Common myeloid progenitor, CD34-positive (primary cell): ENCODE measurements at places on chromosomes 3 and 15.
A peak's percentile ranks its signal among the peaks of the same experiment; 100 is the strongest.

DNA sequence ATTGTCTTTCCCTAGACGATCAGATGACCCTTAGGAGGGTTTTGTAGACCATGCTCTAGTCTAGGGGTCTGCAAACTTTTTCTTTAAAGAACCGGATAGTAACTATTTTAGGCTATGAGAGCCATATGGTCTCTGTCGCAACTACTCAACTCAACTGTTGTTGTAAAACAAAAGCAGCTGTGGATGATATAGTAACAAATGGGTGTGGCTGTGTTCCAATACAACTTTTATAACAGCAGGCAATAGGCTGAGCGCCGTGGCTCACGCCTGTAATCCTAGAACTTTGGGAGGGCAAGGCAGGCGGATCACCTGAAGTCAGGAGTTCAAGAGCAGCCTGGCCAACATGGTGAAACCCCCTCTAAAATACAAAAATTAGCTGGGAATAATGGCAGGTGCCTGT is 6.1 kb upstream of the CMTM6 start:
- no peak for DNase-seq

DNA sequence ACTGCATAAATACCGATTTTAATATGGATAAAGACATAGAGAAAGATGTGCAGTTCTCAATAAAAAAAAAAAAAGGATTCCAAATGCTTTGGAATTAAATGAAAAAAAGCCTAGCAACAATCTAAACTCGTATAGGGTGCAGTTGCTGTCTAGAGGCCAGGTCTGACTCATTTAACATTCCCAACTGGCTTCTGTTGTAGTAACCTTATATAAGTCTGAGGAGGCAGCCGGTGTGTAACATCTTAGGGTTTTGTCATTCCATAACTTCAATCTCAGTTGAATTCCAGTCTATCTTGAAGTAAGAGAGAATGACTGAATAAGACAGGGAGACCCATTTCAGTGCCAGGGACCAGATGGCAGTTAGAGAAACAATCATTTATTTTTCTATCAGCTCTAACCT is 6.5 kb downstream of the PDCD10 start:
- no peak for DNase-seq

DNA sequence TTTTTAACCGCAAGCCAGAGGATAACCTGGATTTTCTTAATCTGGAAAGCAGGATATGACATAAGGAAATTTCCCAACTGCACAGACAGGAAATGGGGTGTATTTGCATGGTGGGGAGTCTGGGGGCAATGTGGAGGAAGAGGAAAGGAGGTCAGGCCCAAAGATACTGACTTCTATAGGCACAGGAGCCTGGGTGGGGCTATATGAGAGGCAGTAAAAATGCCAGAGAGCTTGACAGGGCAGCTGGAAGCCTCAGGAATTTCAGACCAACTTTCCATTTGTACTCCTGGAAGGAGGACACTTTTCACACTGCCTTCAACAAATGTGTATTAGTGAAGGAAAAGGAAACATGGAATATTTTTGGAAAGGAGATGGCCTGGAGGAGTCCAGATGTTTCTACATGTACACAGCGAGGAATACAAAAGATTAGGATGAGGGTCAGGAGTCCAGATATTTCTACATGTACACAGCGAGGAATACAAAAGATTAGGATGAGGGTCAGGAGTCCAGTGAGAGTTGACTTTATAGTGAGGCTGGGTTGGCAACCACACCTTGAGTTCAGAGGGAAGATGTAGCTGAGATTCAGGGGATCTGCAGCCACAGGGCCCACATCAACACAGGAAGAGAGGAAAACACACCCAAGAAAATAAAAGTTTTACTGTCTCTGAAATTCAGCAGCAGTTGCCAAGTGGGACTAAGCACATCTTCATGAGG is 111.9 kb upstream of the PTPRG start:
- DNase-seq: no peak

DNA sequence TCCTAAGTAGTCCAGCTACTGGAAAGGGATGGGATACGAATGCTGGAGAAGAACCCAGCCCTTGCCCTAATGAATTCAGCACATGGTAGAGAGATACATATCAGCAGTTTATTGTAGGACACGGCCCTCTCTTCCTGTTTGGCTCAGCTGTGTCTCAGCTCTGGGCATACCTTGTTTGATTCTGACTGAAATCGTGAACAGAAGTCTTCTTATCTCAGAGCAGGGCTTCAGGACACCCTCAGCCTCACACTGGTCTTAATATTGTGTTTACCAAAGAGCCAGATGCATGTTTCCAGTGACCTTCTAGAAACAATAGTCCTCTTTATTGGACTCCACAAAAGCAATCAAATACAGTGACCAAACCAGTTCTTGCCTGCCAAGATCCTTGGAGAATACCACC is 54.7 kb downstream of the FAM174B start:
- no peak for DNase-seq

DNA sequence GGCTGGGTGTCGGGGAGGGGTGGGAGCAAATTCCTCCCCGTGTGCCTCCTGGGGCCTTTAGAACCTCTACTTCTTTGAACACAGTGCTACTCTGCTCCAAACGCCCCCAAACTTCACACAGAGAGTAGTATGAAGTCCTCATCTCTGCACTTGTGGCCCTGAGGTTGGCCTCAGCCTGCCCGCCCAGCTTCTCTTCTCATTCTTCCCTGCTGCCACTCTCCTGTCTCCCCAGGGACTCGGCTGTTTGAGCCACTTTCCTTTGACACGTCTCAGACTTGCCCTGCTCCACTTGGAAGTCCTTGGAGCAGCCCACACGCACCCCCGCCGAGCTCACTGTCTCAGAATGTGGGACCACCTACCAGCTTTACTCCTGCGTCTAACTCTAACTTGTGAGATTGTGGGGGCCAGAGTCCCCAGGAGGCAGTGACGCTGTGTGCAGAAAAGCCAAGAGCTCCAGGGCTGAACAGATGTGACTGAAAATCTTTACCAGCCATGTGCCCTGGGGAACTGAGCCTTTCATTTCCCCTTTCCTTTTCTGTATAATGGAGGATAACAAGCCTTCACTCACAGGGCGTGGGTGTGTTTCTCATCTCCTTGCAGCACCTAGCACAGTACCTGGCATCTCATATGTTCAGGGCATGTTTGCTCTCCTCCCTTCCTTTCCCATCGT is 233.6 kb upstream of the CTDSPL start:
- DNase-seq: no peak

DNA sequence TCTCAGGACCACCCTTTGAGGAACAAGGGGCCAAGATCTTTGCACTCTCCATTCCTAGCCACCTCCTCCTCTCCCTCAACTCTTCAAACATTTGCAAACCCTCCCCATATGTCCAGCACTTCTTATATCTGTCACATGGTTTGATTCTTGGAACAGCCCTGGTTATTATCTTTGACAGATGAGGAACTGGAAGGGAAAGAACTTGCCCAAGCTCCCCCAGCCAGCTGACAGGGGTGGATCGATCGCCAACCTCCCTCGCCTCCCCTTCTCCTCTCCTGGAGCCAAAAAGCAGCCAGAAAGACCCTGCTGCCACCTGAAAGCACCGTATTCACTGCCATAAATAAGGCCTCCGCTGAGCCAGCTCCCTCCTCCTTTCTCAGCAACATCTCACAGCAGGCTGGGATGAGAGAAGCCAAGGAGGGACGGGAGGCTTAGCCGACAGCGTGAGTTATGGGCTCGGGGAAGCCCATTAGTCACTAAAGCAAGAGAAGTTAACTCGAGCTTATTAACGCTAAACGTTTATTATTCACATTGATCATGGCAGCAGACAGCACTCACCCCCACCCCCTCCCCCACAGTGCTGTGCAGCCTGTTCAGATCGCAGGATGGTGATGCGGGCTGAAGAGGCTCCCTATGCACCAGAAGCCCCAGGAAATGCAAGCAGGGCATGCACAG is 22.2 kb upstream of the FGD5 start:
- DNase-seq: no peak

- no peak for DNase-seq
Observed at GRCh38 chr3:73813291-73813690, 188.6 kb upstream of the PDZRN3 start.

- no peak for DNase-seq
Observed at GRCh38 chr3:128606094-128606493, 44.5 kb downstream of the RPN1 start.

GRCh38 chr15:40776537-40777141 is 6.9 kb downstream of the C15orf62 start:
- DNase-seq: no peak

DNA sequence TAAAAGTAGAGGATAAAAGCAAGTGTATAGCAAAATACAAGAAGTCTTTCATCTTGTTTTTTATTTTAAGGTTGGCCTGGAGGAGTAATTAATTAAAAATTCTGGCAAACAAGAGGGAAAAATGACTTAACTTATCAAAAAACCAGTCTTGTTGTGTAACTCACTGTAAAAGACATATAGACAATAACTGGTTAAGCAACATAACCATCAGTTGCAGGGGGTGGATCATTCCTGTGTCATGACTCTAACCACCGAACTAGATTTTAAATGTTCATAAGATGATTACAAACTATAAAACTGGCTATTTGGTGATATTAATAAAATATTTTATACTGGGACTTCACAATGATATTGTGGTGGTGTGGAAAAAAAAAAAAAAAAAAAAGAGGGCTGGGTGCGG is 130.6 kb downstream of the STAG1 start:
- DNase-seq: no peak

GRCh38 chr15:71219645-71220044 is 104.4 kb downstream of the THSD4 start:
- DNase-seq: no peak

DNA sequence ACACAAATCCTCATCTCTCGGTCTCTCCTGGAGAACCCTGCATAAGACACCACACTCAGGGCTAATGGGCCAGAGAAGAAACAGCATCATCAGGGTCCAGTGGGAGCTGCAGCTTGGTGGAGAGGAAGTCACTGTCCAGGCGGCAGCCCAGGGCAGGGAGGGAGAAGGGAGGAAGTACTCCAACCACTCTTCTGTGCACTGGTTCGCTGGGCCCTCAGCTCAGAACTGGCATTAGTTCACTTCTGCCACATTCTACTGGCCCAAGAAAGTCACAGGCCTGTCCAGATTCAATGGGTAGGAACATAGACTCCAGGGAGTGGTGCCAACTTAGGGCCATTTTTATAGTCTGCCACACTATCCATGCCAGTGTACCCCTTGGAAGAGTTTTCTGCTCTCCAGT is 169.0 kb downstream of the ABHD5 start:
- no peak for DNase-seq

DNA sequence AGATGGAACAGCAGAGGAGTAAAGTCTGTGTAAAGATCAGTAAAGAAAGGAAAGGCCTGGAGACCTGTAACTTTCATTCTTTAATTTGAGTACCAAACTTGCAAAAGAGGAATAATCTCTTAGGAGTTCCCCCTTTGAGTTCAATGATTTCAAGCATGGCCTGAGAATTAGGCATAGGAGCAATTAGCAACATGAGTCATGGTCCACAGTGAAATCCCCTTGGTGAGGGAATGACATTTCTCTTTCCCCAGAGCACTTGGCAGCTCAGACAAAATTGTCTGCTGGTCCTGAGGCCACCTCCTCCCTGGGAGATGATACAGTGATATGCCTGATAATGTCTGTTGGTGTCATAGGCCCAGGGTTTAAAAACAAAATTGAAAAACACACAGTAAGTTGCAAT is 81.4 kb upstream of the CRBN start:
- DNase-seq: no peak

GRCh38 chr15:77396692-77397091 is 23.2 kb downstream of the PEAK1 start:
- DNase-seq: no peak

GRCh38 chr15:87619161-87619960 is 637.2 kb downstream of the NTRK3 start:
- peak; percentile 1 for DNase-seq

GRCh38 chr15:42036112-42036905 is 15.5 kb upstream of the PLA2G4E start:
- DNase-seq: no peak

DNA sequence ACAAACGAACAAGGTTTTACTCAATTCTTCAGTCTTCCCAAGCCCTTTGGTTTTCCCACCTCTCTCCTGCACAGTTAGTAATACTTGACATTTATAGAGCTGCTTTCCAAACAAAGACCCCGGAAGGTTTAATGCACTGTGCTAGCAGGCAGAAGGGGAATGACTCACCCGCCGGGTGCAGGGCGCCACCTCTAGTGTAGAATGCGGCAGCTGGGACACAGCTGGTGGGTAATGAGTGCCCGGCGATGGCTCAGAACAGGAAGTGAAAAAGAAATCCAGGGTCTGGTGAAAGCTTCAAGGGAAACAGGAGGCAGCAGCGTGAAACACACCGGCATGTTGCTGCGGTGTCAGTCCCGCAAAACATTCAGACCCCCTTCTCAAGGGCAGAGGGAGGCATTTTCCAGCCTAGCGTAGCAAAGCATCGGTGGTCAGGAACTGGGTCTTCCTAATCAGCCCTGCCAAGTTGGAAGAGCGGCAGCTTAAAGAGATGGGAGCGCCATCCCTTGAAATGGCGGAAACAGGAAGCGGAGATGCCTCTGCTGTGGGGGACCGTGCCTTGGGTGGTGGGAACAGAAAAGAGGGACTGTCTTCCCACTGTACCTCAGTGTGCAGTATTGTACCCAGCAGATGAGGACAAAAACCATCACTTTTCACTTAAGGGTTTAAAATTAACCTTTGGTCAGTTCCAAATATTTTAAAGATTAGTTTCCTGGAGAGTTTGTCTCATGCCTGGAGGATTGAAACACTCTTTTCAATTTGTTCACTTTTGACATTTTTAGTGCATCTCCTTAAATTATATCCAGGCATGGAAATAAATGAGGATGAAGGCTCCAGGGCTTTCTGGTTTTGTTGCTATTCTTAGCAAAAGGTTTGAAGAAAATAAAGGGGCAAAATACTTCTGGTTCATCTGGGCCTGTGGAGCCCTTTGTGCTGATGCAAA is 160.7 kb upstream of the MCTP2 start:
- DNase-seq: peak; percentile 70

GRCh38 chr15:49083401-49084284 is 37.4 kb upstream of the SECISBP2L start:
- no peak for DNase-seq

DNA sequence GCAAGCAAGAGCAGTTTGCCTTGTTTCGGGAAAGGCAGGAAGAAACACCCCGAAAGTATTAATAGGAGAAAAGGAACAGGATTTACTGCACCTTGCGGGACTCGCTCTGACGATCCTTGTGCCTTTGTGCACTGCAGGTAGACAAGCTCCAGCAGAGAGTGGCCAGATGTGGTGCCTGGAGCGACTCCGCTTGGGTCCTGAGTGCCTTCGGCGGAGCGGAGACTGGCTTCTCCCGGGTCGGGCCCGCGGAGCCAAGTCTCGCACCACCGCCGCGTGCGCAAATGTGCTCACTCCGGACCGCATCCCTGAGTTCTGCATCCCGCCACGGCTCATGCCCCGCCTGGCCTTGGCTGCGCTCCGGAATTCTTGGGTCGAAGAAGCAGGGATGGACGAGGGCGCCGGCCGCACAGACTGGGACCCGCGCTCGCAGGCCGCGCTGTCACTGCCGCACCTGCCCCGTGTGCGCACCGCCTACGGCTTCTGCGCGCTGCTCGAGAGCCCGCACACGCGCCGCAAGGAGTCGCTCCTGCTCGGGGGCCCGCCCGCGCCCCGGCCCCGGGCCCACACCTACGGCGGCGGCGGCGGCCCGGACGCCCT is 769 bp downstream of the C2CD4A start:
- no peak for DNase-seq
